Hypothalamus (tissue), 51 donors: ENCODE measurements at places on chromosomes 5 and 9.

- no peak for DNase-seq
Measured at GRCh38 chr9:89522959-89523285, 25.0 kb upstream of the SEMA4D start.

GRCh38 chr9:72958485-72959281, 5.8 kb upstream of the ALDH1A1 start:
- DNase-seq, result no peak

DNA sequence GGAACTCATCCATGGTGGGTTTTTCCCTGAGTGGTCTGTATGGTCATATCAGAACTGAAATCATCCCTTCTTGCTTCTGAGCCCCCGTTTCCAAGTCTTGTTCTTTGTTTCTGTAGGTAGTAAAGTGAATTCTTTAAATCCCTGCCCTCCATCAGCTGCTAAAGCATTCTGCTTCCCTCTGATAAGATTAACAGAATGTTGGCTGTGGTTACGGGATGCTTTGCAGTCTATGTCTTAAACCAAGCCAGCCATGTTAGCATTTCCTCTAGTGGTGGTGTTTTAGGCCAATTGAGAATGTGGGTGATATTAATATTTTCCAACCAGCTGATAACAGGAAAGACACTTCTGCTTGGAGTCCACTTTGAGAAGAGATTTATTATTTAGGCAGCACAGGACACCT, 22.0 kb upstream of the KCNIP1 start:
- no peak for DNase-seq

GRCh38 chr5:132267931-132268768, 10.7 kb downstream of the PDLIM4 start:
- no peak for DNase-seq

GRCh38 chr9:107690021-107690420, 200.5 kb upstream of the KLF4 start:
- no peak for DNase-seq

DNA sequence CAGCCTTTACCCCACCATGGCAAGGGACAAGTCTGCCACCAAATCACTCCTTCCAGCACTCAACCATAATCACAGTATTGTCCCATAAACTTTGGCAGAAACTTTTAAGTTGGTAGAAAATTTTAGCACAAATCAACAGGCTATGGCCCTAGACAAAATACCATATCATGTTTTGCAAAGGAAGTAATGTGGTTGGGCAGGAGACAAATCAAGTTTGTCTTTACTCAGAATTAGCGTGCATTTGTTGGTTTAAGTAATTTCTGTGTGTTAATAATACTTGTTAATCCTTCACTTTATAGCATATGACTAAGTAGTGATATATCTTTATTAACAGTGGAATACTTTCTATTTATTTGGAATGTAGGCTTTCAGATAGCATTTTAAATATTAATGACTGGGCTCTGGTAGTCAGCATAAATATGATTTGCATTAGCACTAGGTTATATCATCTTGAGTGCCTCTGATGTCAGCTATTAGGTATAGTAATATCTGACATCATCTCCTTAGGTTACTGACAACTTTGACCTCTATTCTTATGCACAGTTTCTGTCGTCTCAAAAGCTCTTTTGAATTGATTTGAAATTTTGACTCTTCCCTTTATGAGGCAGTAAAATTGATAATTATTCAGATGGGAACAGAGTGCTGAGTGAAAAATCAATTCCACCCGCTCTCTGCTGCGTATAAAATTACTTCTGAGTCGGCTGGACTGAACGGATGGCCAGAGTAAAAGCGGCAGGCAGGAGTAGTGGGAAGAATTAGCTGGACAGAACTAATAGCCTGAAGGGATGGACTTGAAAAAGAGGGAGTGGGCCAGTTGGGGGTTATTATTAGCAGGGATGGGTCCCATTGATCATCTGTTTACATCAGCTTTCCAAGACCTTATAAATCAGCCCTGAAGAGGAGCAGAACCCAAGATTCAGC, 40.1 kb upstream of the TLX3 start:
- no peak for DNase-seq

DNA sequence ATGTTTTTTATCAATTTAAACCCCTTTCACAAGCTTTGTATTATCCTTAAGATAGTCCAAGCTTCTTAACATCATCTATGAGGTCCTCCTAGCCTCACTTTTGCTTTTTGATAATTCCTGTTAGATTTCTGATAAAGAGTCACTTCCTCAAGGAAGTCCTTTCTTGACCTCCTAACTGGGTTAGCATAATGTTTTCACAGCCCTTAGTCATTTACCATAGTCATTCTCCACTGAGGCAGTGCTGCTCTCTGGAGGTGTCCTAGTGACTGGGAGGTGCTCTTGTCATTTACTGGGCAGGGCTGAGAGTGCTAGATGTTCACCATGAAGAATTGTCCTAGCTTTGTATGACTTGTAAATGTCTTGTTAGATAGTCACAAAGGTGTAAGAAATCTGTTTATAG, 26.4 kb downstream of the TNPO1 start:
- no peak for DNase-seq

- no peak for DNase-seq
Measured at GRCh38 chr9:6999794-7000193, 242.0 kb downstream of the KDM4C start.

- DNase-seq, result no peak
Measured at GRCh38 chr5:143140492-143141203, 262.8 kb downstream of the NR3C1 start.

DNA sequence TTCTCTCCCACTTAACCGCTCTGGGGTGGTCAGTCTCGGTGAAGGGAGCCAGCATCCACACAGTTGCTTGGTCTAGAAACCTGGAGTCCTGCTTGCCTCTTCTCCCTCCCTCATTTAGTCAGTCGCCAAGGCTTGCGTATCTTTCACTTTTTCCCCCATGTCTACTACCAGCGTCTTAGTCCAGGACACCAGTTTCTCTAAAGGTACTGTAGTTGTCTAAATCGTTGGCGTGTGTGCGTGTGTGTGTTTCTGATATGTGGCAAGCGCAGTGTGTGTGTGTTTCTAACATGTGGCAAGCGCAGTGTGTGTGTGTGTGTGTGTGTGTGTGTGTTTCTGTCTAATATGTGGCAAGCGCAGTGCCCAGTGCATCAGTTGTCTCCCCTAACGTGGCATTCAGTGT, 641 bp downstream of the ATP6V1G1 start:
- DNase-seq, result peak; percentile 8

- DNase-seq, result no peak
Measured at GRCh38 chr5:58484505-58484904, 6.7 kb upstream of the GAPT start.

DNA sequence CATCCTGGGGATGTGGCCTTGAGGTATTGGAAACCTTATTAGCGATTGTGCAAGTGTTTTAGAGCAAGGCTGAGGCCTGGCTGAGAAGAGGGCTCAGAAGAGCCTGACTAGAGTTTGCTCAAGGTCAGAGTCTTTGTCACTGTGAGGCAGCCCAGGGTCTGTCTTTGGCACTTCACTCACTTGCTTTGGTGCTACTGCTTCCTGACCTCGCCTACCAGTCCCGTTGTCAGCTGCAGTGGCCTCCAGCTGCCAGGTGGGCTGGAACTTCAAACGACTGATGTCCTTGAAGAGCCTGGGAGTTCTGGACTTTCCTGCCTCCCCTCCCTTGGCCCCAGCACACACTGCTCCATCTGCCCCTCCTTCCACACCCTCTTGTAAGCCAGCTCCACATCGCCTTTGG, 228.0 kb downstream of the SNX18 start:
- no peak for DNase-seq

- DNase-seq, result no peak
Measured at GRCh38 chr5:123155446-123155960, 66.5 kb downstream of the PRDM6 start.

DNA sequence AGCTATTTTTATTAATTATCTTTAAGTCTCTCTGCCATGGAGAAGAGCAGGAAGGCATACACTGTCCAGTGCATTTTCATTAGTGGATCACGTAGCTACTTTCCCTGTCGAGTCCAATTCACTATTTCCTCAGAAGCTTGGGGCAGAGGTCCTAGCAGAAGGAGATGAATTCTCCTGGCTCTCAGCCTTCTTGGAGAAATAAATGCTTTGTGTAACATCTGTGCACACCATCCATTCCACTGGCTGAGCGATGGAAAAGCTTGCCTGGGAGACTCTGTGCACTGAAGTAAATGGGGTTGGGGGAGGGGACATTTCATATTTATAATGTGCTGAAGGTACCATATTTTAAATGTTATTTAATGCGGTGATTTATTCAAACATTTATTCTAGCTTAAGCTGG, 23.4 kb downstream of the PROP1 start:
- no peak for DNase-seq

GRCh38 chr5:68219161-68219816, 3.7 kb downstream of the PIK3R1 start:
- DNase-seq, result no peak

GRCh38 chr5:56305001-56305950, 72.1 kb upstream of the ANKRD55 start:
- DNase-seq, result no peak

DNA sequence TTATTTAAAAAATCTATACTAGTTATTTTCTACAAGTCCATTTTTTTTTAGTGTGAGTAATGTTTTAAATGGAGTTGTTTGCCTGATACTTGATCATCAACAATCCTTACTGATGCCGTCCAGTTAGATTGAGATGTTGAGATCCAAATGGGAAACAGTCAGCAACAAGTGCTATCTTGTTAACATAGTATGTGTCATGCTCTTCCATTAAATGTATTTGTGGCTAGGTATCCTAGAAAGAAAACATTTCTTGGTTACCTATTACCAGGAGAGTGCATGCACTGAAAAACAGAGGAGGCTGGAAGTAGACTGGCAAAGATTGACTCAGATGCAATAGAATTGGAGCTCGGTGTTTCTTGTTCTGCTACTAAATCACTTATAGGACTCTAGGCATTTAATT, 123.4 kb upstream of the MAN2A1 start:
- no peak for DNase-seq

GRCh38 chr9:96148634-96149532, 153.1 kb downstream of the HSD17B3 start:
- DNase-seq, result no peak

GRCh38 chr9:8750639-8751051, 951.1 kb upstream of the DMAC1 start:
- DNase-seq, result no peak

GRCh38 chr9:15276328-15276938, 30.6 kb downstream of the TTC39B start:
- no peak for DNase-seq

- DNase-seq, result no peak
Measured at GRCh38 chr5:125298746-125299379, 552.4 kb upstream of the ZNF608 start.

DNA sequence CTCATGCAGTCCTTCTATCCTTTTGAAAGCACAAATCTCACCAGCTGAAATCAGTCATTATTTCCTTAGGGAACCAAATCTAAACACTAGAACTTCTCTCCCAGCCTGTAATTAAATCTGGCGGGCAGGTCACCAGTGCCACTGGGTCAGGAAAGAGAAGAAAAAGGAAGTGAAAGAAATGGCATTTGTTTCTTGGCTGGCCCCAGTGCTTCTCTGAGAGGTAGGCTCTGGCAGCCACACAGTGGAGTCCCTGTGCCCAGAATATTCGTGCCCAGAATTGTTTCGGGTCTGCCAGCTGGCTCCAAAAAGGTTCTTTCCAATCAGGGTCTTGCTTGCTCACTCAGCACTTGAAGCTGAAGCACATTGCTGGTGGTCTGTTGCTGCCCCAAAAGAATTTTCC, 133.9 kb upstream of the MTAP start:
- no peak for DNase-seq

DNA sequence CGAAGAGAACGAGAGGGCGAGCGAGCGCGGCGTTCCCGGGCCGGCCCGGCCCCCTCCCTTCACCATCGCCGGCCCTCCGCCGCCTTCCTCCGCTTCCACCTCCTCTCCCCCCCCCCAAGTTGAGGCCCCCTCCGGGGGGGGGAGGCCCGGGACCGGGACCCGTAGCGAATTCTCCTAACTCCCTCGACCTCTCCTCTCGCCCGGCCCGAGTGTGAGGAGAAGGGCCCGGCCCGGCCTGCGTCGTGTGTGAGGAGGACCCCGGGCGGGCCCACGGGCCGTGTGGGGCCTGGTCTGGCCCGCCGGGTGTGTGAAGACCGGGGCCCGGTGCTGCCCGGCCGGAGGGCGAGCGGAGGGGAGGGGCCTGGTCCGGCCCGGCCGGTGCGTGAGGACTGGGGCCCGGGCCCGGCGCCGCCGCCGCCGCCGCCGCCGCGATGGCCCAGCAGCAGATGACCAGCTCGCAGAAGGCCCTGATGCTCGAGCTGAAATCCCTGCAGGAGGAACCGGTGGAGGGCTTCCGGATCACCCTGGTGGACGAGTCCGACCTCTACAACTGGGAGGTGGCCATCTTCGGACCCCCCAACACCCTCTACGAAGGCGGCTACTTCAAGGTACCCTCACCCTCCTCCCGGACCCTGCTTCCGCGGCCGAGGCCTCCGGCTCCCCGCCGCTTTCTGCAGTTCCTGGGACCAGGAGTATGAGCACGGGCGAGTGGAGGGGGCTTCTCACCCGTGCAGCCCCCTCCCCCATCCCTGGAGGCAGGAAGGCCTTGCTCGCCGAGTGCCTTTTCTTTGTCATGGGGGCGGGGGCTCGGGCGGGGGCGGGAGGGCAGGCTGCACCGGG, 587 bp downstream of the UBE2R2 start:
- peak; percentile 73 for DNase-seq

GRCh38 chr5:172549696-172550095, 91.4 kb upstream of the NEURL1B start:
- no peak for DNase-seq
